Myometrial cell (primary cell): ENCODE measurements at places on chromosomes 16 and 17. TPM values are rescaled to one million over a fixed set of nuclear protein-coding genes. Genes with fewer than 3 reads are reported as not detected.

The NT5M gene
- 2.8 and 3.5 TPM in 2 replicates for total RNA-seq

The IGSF6 gene
- total RNA-seq, result not detected in 2 replicates

The TEKT3 gene
- total RNA-seq, result 0.53 TPM in 1 of 2 replicates, not detected in the other

The AKTIP gene
- 12.4 and 20.6 TPM in 2 replicates for total RNA-seq

The EXOC7 gene
- 61.0 and 64.9 TPM in 2 replicates for total RNA-seq

The CDRT15 gene
- total RNA-seq, result not detected in 2 replicates
